ENCODE measurements at places on chromosomes 5 and 9. TPM values are rescaled to one million over a fixed set of nuclear protein-coding genes. Genes with fewer than 3 reads are reported as not detected.
A peak's percentile ranks its signal among the peaks of the same experiment; 100 is the strongest.

PCDHGA10 gene
- 4.7 TPM for total RNA-seq

TPM2 gene
- total RNA-seq = 241 TPM

DNA sequence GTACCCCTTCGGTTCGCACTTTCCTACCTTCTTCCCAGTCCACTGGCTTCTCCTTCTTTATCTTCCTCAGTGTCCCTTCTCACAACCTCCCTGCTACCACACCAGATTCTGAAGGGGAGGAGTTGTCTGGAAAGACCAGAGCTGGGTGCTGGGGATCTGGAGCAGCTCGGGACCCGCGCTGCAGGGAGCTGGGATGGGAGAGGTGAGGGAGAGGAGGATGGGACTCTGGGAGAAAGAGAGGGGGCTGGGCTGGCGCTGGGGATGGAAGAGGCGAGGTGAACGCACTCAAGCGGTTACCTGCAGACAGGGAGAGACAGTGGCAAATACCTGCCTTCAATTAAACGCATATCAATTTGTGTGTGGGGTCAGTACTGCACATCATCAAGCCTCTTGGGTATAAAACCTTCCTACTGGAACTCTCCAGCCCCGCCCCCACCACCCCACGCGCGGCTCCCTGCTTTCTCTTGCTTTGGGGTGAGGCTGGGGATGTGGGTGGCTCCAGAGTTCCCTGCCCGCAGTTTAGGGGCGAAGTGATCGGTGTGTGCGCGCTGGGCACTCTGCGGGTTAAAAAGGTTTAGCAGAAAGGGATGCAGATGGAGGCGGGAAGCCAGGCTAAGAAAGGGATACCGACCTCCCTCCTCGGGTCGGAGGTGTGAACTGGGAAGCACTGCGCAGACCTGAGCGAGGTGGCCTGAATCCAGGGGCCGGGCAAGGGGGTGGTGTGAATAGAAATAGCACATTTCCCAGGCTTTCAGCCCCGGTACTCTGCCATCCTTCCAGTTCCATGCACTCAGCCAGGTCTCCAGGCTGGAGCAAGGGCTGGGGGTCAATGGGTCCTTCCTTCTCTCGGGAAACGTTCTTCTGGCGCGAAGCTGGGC lies 977 bp upstream of the PAM start:
- H3K27me3 ChIP-seq = peaks cover 25% of the 10 kb centered on the region
- H3K4me3 ChIP-seq = peak overlapping the region; percentile 88
- peak; percentile 61 for DNase-seq
- H3K4me1 ChIP-seq = peaks cover 27% of the 10 kb centered on the region

DNA sequence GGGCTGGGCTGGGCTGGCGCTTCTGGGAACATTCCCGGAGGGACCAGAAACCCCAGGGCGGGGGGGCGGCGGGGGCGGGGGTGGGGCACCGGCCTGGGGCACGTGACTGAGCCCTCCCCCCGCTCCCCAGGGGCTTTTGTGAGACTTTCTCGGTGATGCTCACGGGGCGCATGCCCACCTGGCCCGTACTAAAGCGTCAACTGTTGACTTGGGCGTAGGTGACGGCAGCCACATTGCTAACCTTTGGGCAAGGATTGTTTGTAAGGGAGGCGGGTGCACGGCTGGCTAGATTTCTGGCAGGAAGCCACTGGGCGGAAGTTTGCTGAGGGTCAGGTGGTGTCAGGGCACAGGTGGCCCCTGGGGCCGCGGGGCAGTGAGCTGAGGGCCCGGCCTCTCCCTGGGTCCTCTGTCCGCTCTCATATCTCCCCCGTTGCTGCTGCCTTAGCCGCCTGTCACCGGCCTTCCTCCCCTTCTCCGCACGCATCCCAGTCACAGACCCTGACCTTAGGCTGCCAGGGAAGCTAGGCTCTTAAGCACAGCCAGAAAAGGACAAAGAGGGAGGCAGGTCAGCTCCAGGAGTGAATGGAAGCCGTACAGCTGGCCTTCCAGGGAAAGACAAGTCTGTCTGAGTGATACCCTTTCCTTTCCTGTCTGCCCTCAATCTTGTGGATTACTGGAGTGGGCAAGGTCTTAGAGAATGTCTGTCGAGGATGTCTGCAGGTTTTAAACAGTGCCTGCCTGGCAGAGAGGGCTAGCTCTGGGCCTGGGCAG lies 812 bp downstream of the CACFD1 start:
- peak overlapping the region; percentile 82 for H3K27ac ChIP-seq
- no peaks in the 10 kb centered on the region for H3K36me3 ChIP-seq
- peak; percentile 74 for DNase-seq
- H3K4me3 ChIP-seq = peak overlapping the region; percentile 69
- peaks cover 9% of the 10 kb centered on the region for H3K4me1 ChIP-seq

- DNase-seq = peak; percentile 93
- no peak overlapping the region for H3K27ac ChIP-seq
- no peak overlapping the region for H3K4me3 ChIP-seq
Observed at GRCh38 chr5:159510282-159510681, 180.0 kb upstream of the IL12B start.

DNA sequence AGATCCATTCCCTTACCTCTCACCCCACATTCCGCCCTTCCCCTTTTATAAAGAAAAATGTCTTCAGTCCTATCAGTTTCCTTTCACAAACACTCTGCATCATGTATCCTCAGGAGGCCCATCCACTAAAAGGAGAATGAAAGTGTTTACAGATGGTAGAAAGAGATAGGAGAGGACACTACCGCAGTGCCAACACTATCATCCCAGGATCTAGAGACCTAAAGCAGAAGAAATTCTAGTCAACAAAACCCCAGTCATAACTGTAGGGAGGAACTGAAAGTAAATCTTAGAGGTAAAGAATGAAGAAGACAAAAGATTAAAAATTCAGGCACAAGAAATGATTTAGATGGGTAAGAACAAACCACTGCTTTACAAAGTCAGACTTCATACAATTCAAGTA lies 114.1 kb downstream of the MLLT3 start:
- DNase-seq = no peak
- no peaks in the 10 kb centered on the region for H3K27me3 ChIP-seq
- no peak overlapping the region for H3K27ac ChIP-seq

GRCh38 chr9:112765281-112765680 lies 14.7 kb downstream of the SNX30 start:
- H3K4me3 ChIP-seq = no peak overlapping the region
- H3K27ac ChIP-seq = no peak overlapping the region
- no peaks in the 10 kb centered on the region for H3K36me3 ChIP-seq
- no peaks in the 10 kb centered on the region for H3K27me3 ChIP-seq
- H3K4me1 ChIP-seq = peaks cover 16% of the 10 kb centered on the region

DNA sequence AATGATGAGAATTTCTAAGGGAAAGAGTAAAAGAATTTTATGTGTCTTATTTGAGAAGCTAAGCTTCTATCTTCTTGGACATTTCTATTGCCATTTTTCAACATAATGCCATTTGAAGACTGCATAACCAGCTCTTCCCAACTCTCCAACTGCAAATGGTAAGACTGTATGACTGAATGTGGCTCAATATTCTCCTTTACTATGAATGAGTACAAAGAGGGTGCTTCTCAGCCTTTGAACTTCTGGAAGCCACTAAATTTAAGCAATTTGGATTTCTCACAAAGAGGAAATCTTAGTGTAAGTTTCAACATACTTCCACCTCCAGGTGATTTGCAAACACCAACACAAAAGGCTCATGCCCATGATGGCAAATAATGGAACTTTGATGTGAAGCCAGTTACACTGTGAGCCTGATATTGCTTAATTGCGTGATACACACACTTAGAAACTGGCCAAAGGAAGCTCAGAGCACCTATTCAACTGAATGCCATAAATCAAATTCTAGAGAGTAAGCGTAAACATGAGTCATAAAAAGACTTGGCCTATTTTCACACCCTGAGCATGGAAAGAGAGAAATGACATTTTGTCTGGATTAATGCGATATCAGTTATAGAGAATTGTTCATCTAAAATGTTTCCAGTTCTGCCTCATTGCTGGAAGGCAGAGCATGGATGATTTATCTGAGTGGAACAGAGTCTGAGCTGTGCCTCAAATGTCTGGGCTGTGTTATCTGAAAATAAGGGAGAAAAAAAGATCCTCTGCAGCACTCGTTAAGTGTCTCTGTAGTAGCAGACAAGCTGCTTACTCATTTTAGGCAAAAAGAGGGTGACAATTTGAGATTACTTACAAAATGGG lies 145.3 kb downstream of the PLK2 start:
- H3K4me1 ChIP-seq = no peaks in the 10 kb centered on the region
- no peaks in the 10 kb centered on the region for H3K36me3 ChIP-seq
- no peaks in the 10 kb centered on the region for H3K27me3 ChIP-seq
- DNase-seq = no peak
- no peak overlapping the region for H3K27ac ChIP-seq

- H3K4me1 ChIP-seq = no peaks in the 10 kb centered on the region
- no peaks in the 10 kb centered on the region for H3K27me3 ChIP-seq
- no peak for DNase-seq
Observed at GRCh38 chr5:38870595-38870994, 24.8 kb downstream of the OSMR start.

GRCh38 chr9:127155314-127155960 lies 33.0 kb upstream of the ANGPTL2 start:
- peaks cover 18% of the 10 kb centered on the region for H3K4me1 ChIP-seq
- H3K36me3 ChIP-seq = no peaks in the 10 kb centered on the region
- H3K27ac ChIP-seq = no peak overlapping the region
- H3K4me3 ChIP-seq = no peak overlapping the region

- H3K36me3 ChIP-seq = no peaks in the 10 kb centered on the region
- H3K27me3 ChIP-seq = no peaks in the 10 kb centered on the region
- H3K27ac ChIP-seq = no peak overlapping the region
- no peak for DNase-seq
Observed at GRCh38 chr5:132641241-132641723, 16.7 kb upstream of the IL13 start.

DNA sequence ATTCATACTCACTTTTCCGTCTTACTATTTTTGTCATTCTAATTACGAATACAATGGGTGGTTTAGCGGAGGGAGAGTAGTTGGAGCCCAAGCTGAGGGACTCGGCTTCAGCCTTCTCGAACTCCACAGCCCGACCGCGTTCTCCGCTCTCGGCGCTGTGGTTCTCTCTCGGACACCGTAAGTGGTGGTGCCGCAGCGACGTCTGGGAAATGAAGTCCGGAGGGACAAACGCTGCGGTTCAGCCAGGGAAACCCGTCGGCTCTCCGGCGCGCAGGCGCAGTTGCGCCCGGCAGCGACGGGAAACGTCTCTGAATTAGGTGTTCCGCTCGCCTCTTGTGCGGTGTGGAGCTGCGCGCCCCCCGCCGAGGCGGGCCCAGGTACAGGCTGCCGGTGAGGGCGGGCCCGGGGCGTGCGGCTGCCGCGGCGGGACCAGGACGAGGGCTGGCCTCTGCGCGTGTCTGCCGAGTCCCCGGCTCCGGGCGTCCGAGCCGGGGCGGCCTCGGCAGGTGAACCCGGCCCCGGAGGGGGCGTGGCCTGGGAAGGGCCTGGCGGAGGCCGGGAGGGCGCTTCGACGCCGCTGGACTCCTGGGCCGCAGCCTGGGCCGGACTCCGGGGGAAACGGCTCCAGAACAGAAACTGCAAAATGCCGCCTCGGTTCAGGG lies at the start of gene ZNF879:
Gene ZNF879 (plus strand): TSS at position 277 of the 662 bp plus-strand sequence. CDS start 1,201 bp downstream, outside the sequence.
- H3K27ac ChIP-seq = no peak within 1 kb of the TSS
- H3K36me3 ChIP-seq = no peaks in the 10 kb centered on the region
- peak within 1 kb of the TSS; percentile 68 for H3K4me3 ChIP-seq
- no peaks in the 10 kb centered on the region for H3K27me3 ChIP-seq
- peak; percentile 97 for DNase-seq

GRCh38 chr5:41368158-41368557 lies 142.2 kb downstream of the PLCXD3 start:
- no peaks in the 10 kb centered on the region for H3K4me1 ChIP-seq
- H3K4me3 ChIP-seq = no peak overlapping the region
- no peaks in the 10 kb centered on the region for H3K27me3 ChIP-seq
- no peak for DNase-seq
- H3K27ac ChIP-seq = no peak overlapping the region

Measured in neural progenitor cell (in vitro differentiated cells).